Naive thymus-derived CD8-positive, alpha-beta T cell (primary cell): ENCODE measurements at places on chromosomes 2 and 18.

GRCh38 chr2:33477473-33478468, 1.3 kb downstream of the RASGRP3 start:
- no peak for DNase-seq

DNA sequence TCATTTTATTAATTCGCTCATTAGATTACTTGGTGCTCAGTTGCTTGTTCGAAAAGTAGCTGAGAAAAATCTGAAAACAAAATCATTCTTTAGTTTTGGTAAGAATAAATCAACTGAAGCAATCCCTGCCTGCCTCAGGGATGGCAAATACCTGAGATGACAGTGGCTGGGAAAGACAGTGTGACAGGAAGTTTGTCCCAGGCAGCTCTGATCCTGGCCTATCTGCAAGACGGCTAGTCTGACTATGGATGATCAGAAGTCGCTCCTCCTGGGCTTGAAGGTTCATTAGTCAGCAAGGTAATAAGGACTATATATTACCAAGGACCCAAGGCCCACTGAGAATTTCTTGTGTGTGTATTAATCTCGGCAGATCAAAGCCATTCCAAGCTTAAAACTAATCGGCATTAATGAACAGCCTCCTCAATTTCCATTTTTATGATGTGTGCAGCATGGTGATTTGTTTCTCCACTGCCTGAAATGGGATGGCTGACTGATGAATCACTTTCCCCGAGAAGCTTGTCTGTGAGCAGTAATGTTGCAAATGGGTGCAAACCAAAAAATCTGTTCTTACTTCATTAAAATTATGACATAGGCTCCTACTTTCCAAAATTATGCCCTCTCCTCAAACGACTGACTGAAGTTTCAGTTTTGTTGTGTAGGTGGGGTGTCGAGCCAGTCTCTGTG, 199.9 kb downstream of the ACTR3 start:
- DNase-seq, result no peak

DNA sequence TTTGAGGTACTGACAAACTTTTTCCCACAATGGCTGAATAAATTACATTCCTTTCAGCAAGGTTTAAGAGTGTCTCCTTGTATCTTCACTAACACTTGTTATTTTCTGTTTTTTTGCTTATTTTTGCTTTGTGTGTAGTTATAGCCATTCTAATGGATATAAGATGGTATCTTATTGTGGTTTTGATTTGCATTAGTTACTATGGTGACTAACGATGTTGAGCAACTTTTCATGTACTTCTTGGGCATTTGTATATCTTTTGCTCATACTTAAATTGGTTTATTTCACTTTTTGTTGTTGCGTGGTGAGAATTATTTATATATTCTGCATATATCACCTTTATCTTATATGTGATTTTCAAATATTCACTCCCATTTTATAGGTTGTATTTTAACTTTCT, 79.9 kb upstream of the FSIP2 start:
- no peak for DNase-seq

DNA sequence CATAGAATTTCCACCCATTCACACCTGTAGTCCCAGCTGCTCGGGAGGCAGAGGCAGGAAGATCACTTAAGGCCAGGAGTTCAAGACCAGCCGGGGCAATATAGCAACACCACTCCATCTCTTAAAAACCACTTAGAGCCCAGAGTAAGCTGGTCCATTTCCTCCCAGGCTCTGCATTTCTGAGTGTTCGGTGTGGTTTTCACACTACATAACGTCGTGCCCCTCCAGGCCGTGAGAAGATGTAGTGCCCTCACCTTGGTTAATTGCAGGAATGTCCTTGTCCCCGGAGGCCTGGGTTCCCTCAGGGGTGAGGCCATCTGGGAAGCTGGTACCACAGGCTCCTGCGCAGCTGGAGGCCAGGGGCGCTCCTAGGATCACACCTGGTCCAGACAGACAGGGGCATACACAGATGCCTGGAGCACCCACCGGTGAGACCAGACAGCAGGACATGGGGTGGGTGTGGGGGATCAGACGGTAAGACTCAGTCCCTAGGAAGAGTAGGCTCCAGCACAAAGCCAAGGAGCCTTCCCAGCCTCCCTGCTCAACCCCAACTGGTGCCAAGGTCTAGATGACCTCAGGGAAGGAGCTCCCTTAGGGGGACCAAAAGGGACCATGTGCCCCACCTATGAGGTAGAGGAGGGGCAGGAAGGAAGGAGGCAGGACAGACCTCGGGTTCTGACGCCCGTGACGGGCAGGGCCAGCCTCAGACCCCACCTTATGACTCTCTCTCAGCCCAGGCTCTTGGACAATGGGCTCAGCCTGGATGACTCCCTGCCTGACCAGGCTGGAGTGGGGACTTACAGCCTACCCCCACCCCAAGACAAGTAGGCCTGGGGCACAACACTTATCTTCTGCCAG, 752 bp downstream of the ASTL start:
- DNase-seq, result peak; percentile 15

- no peak for DNase-seq
These were observed 976.2 kb upstream of the FANCL start for GRCh38 chr2:59217360-59217759.

DNA sequence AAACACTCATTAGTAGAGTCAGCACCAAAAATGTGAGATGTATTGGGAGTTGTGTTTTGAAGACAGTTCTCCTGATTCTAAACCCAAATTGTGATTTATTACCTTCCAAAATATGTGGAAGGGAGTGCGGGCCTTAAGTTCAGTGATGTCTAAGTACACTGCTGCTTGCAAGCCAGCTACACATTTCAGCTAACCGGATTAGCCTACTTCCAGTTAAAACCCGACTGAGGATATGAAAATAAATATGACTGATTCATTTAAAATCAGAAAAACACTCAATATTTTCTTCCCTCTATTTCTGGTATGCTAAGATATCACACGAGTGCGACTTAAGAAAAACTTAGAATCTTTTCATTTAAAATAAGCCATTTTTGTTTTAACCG, 907 bp downstream of the FHL2 start:
- DNase-seq, result no peak

DNA sequence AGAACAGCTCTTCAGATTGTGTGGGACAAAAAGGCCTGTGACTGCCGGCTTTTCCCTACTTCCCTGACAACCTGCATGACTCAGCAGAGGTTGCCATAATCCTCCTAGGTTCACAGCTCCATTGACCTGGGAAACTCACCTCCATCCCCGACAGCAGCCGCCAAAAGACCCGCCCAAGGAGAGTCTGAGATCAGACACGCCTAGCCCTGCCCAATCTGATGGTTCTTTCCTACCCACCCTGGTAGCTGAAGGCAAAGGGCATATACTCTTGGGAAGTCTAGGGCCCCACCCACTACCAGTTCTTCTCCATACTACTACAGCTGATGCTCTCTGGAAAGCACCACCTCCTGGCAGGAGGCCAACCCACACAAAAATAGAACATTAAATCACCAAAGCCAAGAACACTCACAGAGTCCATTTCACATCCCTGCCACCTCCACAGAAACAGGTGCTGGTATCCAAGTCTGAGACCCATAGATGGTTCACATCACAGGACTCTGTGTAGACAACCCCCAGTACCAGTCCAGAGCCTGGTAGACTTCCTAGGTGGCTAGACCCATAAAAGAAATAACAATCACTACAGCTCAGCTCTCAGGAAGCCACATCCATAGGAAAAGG, 140.6 kb downstream of the NETO1 start:
- DNase-seq, result no peak

- no peak for DNase-seq
These were observed 60.7 kb downstream of the TET3 start for GRCh38 chr2:74045454-74045853.
